ENCODE measurements at places on chromosomes 1 and 21.

DNA sequence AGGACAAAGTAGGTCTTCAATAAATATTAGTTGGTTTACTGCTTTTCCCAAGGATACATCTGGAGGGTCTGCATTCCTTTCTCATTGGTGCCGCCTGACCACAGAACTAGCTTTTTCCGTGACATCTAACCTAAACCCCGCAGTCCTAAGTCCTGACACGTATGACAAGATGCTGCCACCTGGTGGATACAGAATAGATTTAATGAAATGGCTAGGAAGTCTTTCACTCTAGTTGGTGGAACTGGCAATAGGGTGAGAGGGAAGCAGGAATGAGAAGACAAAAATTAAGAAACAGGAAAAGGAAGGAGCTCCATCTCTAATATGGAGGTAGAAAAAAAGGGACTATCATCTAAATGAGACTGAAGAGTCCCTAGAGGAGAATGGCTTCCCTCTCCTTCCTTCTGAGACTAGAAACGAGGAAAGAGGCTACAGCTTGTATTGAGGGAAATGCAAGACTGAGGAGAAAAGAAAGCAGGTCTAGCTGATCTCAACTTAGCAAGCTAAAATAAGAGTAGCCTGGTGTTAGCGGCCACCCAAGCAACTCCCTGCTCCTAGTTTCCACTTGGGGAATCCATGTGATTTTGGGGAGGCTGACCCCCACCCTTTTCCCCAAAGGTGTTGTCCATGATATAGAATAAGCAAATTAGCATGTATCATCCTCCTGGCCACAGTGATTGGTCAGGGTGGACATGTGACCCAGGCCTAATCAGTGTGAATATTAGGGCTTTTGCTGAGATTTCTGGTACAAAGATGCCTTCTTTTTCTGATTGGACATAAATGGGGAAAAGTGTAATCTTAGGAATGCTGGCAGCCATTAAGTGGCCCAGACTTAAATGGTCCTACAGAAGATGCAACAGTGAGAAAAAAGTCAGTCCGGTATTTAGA, 5.9 kb downstream of the RFX5 start:
- no peak for DNase-seq

DNA sequence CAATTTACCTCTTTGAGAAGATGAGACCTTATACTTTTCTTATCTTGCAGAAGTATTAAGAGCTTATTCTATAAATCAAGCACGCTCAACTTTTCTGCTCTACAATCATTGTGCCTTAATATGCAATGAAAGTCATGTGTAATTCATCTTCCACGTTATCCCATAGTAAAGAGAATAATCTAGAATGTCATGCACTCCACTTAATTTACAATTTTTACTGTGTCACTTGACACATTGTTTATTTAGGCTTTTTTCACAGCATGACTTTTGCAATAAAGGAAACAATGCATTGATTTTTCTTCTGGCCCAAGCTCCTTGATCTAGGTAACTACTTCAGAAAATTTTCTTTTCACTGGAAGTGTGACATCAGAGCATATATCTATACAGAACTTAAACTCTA, 290.9 kb downstream of the HHIPL2 start:
- DNase-seq = no peak

GRCh38 chr1:180912211-180912800, 391 bp upstream of the KIAA1614 start:
- no peak for DNase-seq

GRCh38 chr1:65825741-65826140, 33.0 kb downstream of the PDE4B start:
- no peak for DNase-seq

DNA sequence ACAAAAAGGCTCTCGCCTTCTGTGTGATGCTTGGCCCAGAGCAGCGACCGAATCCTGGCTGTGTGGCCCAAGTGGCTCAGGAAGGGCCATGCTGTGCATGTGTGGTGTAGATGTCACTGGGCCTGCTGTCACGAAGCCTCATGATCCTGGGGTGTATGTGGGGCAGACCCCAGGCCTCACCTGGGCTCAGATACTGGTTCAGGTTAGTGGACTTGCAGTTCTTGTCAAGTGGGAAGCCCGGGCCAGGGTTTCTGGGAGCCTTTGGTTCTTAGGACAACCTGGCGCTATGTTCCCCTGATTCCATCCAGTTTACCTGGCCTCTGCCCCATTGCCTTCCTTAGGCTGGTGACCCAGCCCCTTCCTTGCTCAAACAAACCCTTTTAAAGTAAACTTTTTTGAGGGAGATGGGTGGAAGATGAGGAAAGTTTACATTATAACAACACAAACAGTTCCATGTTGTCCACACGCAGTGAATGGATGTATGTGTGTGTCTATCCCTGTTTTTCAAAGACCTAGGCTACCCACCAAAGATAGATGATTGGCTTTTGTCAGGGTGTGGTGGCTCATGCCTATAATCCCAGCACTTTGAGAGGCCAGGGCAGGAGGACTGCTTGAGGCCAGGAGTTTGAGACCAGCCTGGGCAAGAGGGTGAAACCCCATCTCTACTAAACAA, 84.3 kb downstream of the UCK2 start:
- DNase-seq = no peak

GRCh38 chr1:68758666-68759209, 261.9 kb upstream of the DEPDC1 start:
- DNase-seq = no peak

DNA sequence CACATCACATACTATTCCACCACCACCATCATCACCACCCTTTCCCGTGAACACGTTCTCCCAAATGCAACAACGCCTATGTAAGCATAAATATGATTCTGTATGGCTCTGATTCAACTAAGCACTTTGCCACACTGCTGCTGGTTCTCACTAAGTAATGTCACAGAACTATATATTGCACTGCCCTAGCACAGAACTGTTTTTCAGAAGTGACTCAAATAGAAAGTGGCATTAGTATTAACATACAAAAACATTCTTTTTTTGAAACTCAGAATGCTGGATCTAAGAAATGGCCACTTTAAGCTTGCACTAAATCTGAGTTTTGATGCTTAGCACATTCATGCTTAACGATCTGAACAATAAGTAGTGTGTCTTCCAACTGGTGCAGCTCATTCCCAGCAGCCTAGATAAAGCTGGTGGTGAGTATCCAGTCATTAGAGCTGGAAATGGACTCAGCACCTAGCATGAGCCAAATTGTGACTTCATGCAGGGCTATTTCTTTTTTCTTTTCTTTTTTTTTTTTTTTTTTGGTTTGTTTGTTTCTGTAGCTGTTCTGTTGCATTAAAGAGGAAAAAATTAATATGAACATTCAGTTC, 46.2 kb upstream of the ZC3H11B start:
- DNase-seq = no peak

GRCh38 chr1:147316968-147317367, 74.5 kb downstream of the CHD1L start:
- no peak for DNase-seq

DNA sequence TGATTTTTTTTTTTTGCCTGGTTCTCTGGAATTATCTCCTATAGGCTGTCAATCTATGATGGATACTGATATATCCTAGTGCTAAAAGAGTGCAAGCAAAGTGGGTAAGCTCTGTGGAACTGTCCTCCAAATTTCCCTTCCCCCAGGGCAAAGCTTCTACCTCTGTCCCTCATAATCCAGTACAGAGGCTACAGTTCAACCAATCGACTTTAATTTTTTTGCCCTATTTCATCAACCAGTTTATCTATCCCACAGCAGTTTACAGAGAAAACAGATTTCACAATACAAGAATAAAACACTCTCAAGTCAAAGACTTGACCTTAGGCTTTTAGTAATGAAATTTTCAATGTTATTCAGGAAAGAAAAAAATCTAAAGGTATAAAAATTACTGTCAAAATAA, 13.9 kb downstream of the PUM1 start:
- no peak for DNase-seq

Data from bone marrow (tissue), 2 donors.